Astrocyte of the spinal cord (primary cell): ENCODE measurements at places on chromosomes 13 and 19.
A peak's percentile ranks its signal among the peaks of the same experiment; 100 is the strongest.

DNA sequence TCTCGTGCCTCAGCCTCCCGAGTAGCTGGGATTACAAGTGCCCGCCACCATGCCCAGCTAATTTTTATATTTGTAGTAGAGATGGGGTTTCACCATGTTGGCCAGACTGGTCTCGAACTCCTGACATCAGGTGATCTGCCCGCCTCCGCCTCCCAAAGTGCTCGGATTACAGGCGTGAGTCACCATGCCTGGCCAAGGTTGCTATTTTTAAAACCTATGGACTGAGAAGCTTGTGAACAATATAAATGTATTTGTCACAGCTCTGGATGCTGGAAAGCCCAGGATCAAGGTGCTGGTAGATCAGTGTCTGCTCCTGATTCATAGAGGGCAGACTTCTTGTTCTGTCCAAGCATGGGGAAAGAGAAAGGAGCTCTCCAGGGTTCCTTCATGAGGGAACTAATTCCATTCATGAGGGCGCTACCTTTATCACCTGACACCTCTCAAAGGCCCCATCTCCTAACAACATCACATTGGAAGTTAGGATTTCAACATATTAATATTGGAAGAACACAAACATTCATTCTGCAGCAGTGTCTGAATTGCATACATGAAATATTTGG, 16.1 kb downstream of the CARD8 start:
- peak; percentile 23 for DNase-seq

- no peak for DNase-seq
Observed at GRCh38 chr19:46719629-46720502, 3.0 kb upstream of the PRKD2 start.

GRCh38 chr13:31042049-31042448, 109.6 kb downstream of the TEX26 start:
- no peak for DNase-seq

- no peak for DNase-seq
Observed at GRCh38 chr19:40981591-40981990, 9.5 kb upstream of the CYP2B6 start.

- no peak for DNase-seq
Observed at GRCh38 chr13:97215325-97215724, 6.8 kb upstream of the MBNL2 start.

DNA sequence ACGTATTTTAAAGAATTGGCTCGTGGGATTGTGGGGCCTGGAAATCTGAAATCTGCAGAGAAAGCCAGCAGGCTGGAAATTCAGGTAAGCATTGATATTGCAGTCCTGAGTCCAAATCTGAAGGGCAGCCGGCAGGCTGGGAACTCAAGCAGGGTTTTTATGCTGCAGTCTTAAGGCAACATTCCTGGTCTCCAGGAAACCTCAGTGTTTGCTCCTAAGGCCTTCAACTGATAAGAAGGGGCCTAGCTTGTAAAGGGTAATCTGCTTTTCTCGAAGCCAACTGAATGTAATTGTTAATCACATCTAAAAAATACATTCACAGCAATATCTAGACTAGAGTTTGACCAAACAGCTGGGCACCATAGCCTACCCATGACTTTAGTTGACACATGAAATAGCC, 154.4 kb downstream of the EFNB2 start:
- DNase-seq = peak; percentile 31

GRCh38 chr19:48705431-48705830, 9.7 kb downstream of the FUT2 start:
- no peak for DNase-seq

DNA sequence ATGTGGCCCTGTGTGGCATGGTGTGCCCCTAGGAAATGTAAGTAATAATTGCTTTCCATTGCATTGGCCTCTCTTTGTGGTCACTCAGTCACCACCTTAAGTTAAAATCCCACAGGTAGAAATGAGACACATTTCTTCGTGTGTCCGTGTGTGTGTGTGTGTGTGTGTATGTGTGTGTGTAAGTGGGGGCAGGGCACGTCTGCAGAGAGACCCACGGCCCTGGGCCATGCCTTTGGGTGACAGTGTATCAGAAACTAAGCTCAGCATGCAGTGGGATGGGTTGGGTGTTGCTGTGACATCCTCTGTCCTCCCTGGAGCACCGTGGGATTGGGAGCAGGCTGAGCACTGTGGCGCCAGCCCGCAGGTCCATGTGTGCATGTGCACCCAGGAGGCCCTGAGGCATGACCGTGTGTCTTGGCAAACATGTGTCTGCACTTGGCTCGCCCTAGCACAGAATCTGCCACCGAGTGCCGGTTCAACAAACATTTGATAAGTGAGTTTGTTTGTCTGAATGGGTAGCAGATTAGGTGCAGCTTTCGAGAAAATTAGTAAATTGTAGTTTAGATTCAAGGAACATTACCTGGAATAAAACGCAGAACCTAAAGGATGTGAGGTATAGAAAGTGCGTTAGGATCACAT, 91.8 kb downstream of the WTIP start:
- no peak for DNase-seq

DNA sequence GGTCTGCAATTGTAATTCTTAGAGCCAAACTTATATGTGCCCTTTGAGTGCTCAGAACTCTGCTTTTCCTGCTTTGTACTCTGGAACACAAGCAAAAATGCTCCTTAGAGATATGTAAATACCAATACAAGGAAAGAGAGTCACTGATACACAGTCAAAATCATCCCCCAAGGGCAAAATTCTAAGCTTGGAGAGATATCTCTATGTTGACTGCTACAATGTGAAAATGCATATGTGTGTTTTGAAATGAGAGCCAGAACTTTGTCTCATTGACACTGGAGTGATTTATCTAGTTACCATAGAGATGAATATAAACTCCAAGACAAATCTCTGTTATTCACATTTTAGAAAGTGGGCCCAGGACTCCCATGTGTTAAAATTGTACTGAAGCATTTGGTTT, 494.8 kb upstream of the SLITRK1 start:
- DNase-seq = no peak

DNA sequence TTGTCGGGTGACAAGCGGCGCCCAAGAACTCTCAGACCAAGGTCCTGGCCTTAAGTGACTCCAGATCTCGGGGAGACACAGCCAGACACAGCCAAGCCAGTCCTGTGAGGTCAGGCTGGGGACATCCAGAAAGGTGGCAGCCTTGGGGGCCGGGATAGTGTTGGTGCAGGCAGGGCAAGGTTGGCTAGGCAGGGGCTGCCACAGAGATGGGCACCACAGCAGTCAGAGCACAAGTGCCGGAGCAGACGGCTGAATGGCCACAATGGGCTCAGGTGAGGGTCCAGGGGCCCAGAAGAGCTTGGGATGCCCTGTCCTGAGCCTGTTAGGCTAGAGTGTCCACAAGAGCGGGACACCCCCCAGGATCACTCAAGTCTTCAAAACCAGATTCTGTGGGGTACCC, 32.2 kb downstream of the MAU2 start:
- no peak for DNase-seq

GRCh38 chr19:45267296-45267695, 16.2 kb downstream of the MARK4 start:
- no peak for DNase-seq

DNA sequence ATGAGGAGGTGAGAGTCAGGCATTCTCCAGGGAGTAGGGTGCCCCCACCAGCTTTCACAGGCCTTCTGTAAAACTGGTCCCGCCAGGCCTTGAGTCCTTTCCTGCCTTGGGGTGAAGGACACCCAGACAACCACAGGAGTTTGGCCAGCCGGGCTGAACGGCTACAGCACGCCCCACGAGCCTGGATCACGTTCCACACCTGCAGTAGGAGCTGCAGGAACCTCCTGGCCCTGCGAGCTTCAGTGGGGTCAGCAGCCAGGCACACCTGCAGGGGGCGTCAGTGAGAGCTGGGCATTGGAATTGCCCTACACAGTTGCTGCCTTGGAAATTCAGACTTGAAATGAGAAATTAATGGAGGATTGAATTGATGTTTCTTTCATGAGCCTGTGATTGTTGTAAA, 45.7 kb downstream of the COL4A2 start:
- DNase-seq = no peak

DNA sequence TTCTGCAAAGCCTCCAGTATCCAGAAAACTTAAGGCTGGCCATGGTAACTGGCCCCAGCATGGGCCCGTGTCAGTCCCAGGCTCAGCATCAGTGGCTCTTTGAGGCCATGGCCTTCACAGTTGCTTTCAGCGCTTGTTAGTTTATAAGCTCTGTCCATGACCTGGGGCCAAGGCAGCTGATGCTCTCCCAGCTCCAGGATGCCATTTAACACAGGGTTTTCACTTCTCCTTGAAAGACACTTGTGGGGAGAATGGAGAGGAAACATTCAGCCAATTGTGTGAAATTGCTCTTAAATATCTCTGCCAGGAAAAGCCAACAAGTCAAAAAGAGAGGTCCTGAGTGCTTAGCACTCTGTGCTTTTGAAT, 321.3 kb downstream of the FOXO1 start:
- no peak for DNase-seq

GRCh38 chr13:74406420-74406819, 272.2 kb upstream of the KLF12 start:
- DNase-seq = no peak

- peak; percentile 4 for DNase-seq
Observed at GRCh38 chr13:112928972-112929782, 39.8 kb upstream of the MCF2L start.

DNA sequence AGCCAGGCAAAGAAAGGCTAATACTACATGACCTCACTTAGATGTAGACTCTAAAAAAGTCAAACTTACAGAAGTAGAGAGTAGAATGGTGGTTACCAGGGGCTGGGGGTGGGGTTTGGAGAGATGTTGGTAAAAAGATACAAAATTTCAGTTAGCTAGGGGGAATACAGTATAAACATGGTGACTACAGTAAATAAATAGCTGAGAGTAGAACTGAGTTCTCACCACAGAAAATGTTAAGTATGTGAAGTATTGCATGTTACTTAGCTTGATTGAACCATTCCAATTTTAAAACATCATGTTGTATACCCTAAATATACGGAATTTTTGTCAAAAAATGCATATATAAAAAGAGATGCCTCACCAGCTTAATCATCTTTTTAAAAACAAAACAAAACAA, 67.5 kb upstream of the DOCK9 start:
- DNase-seq = peak; percentile 33

DNA sequence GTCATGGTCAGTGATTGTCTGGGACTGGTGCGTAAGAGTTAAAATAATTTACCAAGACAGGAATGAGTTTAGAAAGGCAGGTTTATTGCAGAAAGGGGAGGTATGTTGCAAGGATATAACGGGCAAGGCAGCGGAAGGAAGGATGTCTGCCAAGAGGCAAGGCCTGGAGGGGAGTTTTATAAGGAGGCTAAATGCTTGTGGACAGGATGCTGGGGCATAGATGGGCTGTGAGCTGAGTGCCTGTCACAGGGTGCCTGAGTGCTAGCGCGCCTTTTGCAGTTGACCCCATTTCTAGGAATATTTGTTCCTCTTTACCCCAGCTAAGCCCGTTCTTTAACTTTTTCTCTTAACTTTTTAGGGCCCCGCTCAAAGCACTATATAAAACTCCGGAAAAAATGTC, 58.7 kb downstream of the TEX26 start:
- DNase-seq = no peak

GRCh38 chr19:48619692-48620585, 633 bp downstream of the SPHK2 start:
- DNase-seq = no peak

DNA sequence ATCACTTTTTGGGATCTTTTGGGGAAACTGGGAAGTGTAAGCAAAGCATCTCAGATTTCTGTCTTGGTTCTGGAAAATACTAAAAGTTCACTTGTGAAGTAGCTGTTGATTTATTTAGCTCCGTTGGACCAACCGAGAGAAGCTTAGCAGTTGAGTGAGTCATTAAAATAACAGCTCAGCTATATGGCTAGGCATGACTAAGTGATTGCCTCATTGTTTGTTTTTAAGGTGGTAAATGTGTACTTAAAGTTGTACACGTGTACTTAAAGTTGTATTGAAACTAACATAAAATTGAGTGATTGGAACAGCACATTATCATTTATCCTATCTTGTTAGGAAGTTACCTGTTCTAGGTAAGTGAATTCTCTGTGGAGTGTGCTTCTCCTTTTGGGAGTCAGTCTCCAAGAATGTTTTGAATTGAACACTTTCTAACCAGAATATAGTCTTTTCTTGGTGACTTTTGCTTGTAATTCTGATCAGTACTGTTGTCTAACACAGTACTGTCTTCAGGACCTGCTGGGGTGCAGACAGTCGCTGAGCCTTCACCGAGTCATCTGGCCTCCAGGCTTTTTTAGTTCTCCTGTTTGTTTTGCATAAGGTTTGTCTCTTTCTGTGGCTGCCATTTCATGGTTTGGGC, 2.9 kb upstream of the DCUN1D2 start:
- peak; percentile 96 for DNase-seq

- no peak for DNase-seq
Observed at GRCh38 chr19:35860436-35860817, 3.7 kb downstream of the KIRREL2 start.

DNA sequence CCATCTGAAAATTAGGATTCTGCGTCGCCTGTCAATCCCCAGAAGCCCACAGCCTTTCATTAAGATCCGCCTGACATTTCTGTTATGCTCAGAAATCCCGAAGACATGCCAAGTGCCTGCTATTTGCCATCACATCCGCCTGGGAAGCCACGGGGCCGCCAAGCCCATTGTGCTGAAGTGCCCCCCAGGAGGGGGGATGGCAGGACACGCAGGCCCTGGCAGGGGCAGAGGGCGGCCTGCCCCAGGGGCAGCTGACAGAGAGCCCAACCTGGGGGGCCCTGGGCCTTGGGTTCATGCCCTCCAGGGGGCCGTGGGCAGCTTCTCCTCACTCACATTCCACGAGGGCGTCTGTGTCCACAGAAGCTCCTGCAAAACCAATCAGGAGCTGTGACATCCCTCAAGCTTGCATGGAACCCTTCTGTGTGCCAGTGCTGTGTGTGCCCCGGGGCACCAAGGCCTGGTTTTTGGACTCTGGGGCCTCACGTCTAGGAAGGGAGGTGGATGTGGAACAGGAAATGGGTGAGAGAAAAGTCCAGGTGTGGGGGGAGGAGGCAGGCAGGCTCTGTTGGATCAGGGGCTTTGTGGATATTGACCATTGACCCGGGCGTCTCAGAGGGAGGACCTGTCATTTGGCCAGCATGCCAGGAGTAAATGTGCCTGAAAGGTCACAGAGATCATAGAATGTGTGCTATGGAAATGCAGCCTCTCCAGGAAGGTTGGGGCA, 122.9 kb downstream of the URI1 start:
- DNase-seq = no peak

GRCh38 chr13:28494778-28495537, at the start of gene FLT1:
Gene FLT1 (minus strand): TSS chr13:28495128. CDS start chr13:28494843, 285 bp downstream.
- no peak for DNase-seq

DNA sequence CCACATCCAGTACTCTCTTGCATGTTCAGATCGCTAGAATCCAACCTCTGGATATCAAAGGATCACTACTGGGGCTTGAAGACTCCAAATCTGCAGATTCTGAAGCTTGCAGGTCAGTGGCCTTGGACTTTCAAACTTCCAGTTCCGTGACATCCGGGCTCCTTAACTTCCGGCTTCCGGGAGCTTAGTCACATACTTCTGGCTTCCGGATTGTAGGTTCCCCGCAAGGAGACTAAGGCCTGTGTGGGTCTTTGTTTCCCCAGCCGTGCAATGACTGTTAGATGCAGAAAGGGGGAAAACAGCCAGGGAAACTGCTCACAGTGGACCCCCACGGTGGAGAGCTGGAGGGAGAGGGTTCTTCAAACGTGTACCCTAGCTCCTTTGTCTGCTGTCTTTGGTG, 41.4 kb downstream of the ZNF333 start:
- no peak for DNase-seq
